ENCODE measurements at places on chromosomes 12 and 14. TPM values are rescaled to one million over a fixed set of nuclear protein-coding genes. Genes with fewer than 3 reads are reported as not detected.

Gene AMIGO2
- polyA plus RNA-seq = 1.3 TPM

Gene SYNDIG1L
- polyA plus RNA-seq = not detected

Gene TAS2R9
- not detected for polyA plus RNA-seq

Gene SOX5
- polyA plus RNA-seq = 0.21 TPM

Gene CLEC7A
- polyA plus RNA-seq = not detected

Gene ACOT4
- 0.13 TPM for polyA plus RNA-seq

- no peaks in the 10 kb centered on the region for H3K27me3 ChIP-seq
- peaks cover 30% of the 10 kb centered on the region for H3K4me1 ChIP-seq
- DNase-seq = peak; percentile 41
- peak overlapping the region; percentile 73 for H3K27ac ChIP-seq
- peak overlapping the region; percentile 63 for H3K4me3 ChIP-seq
These were observed 2.5 kb downstream of the SLC38A1 start for GRCh38 chr12:46266382-46266791.

DNA sequence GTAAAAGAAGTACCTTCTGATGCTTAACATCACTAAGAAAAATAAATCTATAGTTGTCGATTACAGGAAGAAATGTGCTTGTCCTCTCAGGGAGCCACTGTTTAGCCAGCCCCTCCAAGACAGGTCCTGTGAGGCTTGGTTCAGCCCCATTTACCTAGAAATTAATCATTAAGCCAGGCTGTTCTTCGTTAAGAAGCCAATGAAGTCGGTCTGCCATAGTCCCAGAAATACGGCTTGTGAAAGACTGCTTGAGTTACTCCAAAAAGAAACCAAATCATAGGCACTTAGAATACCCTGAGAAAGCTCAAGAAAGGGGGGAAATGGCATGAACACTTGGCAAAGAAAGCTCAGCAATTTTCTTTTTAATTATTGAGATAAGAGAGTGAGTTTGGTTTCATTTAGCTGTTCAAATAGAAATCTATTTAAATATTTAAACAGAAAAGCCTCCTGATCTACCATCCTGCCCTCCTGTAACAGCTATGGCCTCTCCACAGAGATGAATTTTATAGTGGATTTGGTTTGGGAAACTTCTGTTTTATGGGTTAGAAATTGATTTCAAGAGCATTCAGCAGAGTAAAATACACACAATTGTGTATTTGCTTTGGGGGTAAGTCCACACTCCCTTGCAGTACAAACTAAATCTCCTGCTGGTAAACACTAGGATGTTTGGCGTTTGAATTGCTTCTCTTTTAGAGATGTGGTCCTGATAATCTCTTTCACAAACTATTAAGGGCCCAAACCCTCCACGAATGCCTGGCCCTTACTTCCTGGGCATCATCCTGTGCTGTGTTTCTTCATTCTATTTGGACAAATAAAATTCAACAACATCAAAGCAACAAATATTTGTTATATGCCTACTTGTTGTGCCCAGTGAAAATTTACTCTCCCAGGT is 234.4 kb downstream of the SEC23A start:
- H3K36me3 ChIP-seq = no peaks in the 10 kb centered on the region
- H3K4me1 ChIP-seq = no peaks in the 10 kb centered on the region
- H3K27me3 ChIP-seq = no peaks in the 10 kb centered on the region
- no peak overlapping the region for H3K27ac ChIP-seq

DNA sequence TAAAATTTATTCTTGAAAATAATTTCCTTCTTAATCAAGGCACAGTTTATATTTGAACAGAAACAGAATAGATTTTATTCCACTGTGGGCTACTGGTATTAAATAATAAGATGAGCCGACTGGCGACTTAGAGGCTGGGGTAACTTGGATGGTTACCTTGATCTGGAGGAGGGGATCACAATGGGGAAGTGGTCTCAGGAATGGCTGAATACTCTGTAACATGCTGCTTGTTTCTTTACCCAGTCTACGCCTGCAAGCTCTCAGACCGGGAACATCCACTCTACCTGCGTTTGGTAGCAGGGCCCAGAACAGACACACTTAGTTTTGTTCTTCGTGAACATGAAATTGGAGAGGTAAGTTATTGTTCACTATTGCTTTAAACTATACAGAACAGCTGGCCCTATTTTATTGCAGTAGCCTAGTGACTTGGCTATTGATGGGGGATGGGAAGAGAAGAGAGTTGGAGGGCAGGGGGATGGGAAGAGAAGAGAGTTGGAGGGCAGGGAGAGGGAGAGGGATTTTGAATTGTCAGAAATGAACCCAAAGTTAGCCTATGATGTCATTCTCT is 67.9 kb downstream of the GNS start:
- no peaks in the 10 kb centered on the region for H3K27me3 ChIP-seq
- no peak for DNase-seq
- 0 out of 2 replicates have a peak, but pooled peaks cover 3% of the 10 kb centered on the region for H3K4me1 ChIP-seq
- no peak overlapping the region for H3K4me3 ChIP-seq
- H3K27ac ChIP-seq = no peak overlapping the region

DNA sequence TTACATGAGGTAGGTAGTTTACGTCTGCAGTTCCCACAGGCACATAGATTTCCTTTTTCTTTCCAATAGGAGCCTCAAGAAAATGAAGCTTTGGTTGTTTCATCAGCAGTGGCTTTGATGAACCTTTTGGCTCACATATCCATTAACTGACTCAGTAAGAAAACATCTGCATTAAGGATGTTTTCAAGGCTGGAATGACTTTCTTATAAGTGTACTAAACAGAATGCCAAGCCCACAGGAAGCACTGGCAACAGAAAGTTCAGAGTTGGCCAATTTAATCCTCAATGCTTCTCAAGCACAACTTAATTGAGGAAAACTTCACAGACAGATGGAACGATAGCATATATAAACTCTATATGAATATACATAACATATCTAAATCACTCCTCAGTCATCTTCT is 63.5 kb downstream of the ST8SIA1 start:
- H3K4me1 ChIP-seq = no peaks in the 10 kb centered on the region
- no peaks in the 10 kb centered on the region for H3K36me3 ChIP-seq
- no peaks in the 10 kb centered on the region for H3K27me3 ChIP-seq
- no peak overlapping the region for H3K4me3 ChIP-seq
- no peak for DNase-seq

GRCh38 chr12:11904124-11904523 is 166.6 kb upstream of the BCL2L14 start:
- no peaks in the 10 kb centered on the region for H3K4me1 ChIP-seq
- H3K4me3 ChIP-seq = no peak overlapping the region

GRCh38 chr14:75980856-75981255 is 939 bp downstream of the TGFB3 start:
- H3K27me3 ChIP-seq = no peaks in the 10 kb centered on the region
- H3K4me3 ChIP-seq = no peak overlapping the region
- peak; percentile 12 for DNase-seq
- no peak overlapping the region for H3K27ac ChIP-seq
- peaks cover 48% of the 10 kb centered on the region for H3K4me1 ChIP-seq

Measured in SK-N-SH (cell line).